ENCODE measurements at places on chromosomes 3 and 15.
A peak's percentile ranks its signal among the peaks of the same experiment; 100 is the strongest.

DNA sequence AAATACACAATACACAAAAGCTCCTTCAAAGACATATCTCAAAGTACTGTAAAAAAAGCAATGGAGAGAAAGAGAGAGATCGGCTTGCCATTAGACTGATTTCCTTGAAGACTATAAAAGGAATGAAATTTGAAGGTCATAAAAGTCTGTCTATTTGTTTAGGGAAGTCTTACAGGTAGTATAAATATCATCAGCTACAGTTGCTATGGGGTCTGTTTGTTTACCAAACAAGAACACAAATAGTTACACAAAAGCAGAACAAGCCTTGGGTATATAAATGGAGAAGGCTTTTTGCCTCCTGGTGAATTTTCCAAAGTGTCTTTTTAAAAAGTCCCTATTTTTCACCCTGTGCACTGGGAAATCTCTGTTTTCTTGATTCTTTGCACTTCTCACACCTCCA, 552.3 kb downstream of the FOXP1 start:
- no peak for DNase-seq

- no peak for DNase-seq
These were observed 121.9 kb downstream of the TMEM266 start for GRCh38 chr15:76181705-76182107.

DNA sequence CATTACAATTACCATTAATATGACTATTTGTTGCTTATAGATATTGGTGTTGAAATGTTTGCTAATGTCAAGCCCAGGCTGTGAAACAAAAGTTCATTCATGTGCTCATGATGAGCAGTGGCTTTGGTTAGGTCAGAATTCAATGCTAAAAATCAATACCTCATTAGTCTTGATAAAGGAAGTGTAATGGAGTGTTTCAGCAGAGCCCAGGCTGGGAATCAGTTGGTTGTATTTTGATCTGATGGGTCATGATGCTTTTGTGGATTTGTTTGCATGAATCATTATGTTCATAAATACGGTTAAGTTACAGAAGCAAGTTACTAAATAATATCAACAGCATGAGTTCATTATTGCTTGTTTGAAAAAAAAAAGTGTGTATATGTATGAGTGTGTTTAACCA, 13.6 kb upstream of the ZNF774 start:
- DNase-seq = no peak

DNA sequence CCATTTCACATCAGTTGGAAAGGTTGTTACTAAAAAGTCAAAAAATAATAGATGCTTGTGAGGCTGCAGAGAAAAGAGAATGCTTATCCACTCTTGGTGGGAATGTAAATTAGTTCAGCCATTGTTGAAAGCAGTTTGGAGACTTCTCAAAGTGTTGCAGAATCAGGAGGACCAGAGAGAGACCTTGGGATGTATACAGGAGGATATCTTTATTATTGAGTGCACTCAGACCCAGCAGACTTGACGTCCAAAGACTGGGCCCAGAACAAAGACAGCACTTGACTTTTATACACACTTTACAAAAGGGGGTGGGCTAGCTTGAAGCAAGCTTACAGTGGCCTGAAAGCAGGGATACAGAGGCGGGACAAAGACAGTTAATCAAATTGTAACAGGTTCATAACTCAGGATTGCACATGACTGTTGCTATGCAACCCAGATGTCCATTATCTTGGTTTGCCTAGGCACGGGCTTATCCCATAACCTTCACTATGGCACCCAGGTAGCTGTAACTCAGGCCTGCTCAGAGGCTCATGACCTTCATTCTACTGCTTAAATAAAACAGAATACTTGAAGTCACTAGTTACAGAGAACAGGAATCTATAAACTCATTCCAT, 127.7 kb downstream of the SPATA16 start:
- DNase-seq = no peak

DNA sequence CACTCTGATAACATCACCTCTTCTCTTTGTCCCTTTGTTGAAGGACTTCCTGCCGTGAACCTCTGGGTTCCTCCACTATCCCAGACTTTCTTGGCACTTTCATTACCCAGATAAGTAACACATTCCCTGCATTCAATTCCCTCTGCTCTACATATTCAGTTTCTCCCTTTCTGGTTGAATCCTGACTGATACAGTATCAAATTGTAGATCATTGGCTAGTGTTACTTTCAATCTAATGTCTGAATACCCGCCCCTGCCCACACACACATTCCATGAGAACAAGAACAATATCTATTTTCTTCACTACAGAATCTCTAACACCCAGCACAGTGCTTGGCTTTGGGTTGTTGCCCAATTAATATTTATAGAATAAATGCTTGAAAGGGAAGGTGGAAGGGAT, 163.5 kb downstream of the ABHD5 start:
- no peak for DNase-seq

DNA sequence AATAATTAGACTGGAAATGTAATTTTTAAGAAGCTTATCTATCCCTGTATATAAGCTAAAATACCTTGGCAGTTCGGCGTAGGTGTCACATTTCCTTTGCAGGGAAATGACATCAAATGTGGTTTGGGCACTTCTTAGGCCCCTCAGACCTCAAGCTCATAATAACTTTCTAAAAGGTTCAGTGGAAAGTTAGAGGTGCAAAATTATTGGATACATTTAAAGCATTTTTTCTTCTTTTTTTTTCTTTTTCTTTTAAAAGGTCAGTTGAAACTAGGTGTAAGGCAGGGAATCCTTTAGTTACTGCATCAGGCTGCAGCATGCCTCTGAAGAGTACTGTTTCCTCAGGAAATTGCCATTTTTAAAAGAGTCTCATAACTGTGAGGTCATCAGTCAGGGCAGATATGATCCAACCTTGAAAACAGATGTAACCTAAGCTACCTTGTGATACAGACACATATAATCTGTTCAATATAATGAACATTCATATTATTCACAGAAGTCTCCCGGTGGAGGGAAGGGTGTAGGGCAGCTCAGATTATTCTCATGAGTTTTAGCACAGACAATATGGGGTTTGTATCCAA, 4.8 kb downstream of the SACM1L start:
- no peak for DNase-seq

- no peak for DNase-seq
These were observed 479 bp downstream of the LRRC2 start for GRCh38 chr3:46565607-46566039.

DNA sequence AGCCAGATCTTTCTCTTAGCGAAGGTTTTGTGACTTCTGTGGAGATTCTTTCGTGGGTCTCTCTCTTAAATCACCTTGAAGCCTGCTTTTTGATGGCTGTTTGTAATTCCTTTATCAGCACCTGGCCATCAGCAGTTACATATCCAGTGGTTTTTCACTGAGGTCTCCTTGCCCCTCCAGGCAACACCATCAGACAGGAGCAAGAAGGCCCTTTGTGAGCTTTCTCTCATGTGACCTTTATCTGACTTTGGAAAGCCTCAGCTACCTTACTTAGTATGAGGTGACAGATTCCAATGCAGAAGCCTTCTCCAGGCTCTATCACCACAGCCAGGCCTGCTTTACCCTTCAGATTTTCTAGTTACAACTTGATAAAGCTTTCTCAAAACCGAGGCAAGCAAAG, 30.0 kb upstream of the P3H2 start:
- DNase-seq = no peak

- DNase-seq = no peak
These were observed 470.9 kb downstream of the LPP start for GRCh38 chr3:188624828-188625227.

GRCh38 chr3:16842272-16843270, 42.2 kb upstream of the PLCL2 start:
- no peak for DNase-seq

DNA sequence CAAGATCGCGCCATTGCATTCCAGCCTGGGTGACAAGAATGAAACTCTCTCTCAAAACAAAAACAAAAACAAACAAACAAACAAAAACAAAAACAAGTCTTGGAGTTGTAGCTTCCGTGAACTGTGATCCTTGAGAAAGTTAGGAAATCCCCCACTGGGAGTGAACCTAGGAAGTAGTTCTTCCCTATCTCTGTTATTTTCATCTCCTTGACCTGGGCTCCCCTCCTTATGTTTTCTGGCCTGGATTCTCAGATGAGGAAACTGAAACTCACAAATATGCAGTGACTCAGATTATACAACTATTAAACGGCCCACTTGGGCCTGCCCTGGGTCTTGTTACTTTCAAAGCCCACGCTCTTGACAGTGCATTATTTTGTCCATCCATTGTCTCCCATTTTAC, 29.7 kb downstream of the SAXO2 start:
- DNase-seq = peak; percentile 27

GRCh38 chr3:191775451-191776233, 314.7 kb downstream of the PYDC2 start:
- peak; percentile 89 for DNase-seq

DNA sequence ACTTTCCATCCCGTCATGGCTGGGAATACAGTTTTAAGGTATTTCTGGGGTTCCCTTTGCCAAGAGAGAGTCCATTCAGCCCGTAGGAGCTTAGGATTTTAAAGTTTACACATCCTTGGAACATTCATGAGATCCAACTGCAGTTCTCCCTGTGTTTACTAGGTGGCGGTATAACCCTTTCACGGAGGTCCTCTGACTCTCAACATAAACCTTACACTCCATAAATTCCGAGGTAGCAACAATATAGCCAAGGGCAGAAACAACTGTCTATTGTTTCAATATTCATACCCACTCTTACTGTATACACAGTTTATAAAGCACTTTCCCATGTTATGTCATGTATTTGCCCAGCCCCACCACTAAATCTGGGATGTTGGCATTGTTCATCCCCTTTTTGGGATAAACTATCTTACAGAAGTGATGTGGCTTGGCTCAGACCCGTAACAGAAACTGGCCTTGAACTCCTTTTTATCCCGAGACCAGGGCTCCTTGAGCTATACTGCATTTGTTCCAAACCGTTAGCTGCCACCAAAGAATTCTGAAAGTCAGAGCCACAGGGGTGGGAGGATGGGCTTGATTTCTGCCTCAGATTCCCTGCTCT, 69.2 kb upstream of the COL6A5 start:
- DNase-seq = peak; percentile 51

- DNase-seq = no peak
These were observed 580.9 kb downstream of the MECOM start for GRCh38 chr3:169082634-169083033.

GRCh38 chr3:45864760-45865519, 21.4 kb upstream of the CCR9 start:
- no peak for DNase-seq

DNA sequence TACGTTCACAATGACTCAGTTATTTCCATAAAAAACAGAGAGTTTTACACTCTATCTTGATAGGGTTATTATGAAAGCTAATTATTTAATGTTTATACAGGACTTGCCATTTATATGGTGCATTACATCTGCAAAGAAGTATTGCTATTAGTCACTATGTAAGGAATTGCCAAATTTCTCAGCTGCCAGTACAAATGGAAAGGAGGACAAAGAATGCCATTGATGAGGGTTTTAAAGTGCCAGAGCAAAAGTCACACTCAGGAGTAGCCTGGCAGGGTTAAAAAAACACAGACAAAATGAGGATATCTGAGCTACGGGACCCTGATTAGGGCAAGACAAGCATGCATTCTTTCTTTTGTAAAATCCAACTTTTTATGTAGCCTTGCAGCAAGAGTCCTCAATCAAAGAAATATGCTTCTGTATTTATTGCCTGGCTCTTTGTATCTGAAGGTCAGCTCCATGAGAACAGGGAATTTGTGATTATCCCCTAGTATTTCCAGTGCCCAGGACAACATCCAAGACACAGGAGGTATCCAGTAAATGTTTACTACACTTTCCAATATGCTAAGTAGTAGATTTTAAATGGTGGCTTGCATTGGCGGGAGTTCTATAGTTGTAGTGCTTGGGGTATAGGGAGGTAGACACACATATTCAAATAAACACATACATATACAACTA, 1013.6 kb downstream of the ROBO1 start:
- DNase-seq = peak; percentile 61

DNA sequence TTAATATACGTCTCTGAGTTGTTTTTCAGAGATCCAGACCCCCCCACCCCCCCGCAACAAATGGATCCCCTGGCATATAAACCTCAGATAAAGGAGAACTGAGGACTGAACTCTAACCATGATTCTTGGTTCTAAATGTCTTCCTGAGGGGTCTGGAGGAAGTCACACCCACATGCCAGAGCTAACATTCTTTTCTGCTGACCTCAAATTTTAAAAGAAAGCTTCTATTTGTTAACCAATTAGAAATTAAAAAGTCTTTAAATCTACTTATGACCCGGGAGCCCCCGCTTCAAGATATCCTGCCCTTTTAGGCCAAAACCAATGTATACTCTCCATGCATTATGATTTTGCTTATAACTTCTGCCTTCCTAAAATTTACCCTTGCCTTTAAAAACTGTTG, 188.3 kb downstream of the ECT2 start:
- peak; percentile 25 for DNase-seq

GRCh38 chr3:29677421-29677820, 396.6 kb downstream of the RBMS3 start:
- no peak for DNase-seq

DNA sequence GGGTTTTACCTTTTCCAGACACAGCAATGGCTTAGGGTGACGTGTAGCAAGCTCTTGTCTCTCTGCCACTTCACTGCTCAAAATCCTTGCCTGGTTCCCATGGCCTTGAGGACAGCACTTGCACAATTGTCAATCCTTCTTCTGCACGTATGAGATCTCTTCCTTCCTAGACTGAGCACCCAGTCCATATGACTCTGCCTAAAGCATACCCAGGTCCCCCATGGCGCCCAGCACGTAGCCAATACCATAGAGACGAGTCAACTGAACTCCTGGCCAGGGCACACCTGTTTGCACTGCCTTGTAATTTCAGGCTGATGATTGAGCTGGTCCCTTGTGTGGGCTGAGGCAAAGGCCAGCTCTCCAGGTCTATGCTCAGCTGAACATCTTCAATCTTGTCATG, 23.3 kb downstream of the SCN5A start:
- DNase-seq = no peak

DNA sequence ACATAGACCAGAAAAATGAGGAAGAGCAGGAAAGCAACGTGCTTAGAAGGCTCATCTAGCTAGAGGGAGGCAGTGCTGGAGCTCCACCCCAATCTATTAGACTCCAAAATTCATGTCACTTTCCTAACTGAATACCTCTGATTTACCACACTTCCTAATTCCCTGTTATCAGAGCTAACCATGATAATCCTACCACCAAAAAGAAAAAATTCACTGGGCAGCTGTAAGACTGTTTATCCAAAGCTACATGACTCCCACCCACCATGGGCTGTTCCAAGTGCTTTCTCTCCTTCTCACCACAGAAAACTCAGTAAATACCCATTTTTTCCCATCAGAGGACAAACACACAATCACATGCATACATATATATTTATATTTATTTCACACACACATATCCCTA, 479.5 kb upstream of the WNT5A start:
- DNase-seq = no peak

DNA sequence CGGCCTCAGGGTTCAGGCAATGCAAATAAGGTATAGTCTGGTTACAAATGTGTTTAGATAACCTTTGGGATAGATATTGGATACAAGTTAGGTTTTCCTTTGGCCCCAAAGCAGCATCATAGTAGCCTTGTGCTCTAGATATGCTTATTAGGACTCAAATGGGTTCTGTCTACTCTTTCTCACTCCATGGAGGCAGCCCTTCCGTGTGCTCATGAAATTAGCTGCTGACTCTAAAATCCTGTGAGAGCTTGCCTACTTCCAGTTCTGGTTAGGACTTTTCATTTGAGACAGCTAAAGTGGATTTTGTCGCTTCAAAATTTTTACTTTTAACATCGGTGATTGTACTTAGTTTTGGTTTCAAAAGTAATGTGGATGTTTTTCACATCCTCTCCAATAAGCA, 1.6 kb downstream of the CDV3 start:
- DNase-seq = no peak
